ENCODE measurements at places on chromosomes 3 and 15.

DNA sequence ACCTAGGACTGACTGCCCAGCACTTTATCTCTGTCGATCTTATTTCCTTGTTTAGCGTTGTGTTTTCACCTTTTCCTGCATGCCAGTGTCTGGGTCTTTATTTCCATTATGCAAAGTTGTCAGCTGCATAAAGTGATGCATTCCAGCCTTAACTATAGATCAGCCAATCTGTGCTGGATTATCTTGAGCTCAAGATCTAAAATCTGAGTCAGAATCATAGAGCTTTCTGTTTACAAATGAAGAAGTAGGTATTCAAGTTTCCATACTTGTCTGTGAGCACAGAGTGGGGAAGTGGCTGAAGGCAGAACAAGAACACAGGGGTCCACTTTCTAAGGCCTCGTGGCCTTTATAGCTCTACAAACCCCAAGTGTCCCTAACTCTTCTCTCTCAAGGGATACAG, 82.4 kb upstream of the PLCL2 start:
- H3K4me3 ChIP-seq, result no peak overlapping the region
- H3K36me3 ChIP-seq, result no peaks in the 10 kb centered on the region
- H3K27ac ChIP-seq, result peak overlapping the region; percentile 32
- peaks cover 25% of the 10 kb centered on the region for H3K4me1 ChIP-seq
- DNase-seq, result no peak

DNA sequence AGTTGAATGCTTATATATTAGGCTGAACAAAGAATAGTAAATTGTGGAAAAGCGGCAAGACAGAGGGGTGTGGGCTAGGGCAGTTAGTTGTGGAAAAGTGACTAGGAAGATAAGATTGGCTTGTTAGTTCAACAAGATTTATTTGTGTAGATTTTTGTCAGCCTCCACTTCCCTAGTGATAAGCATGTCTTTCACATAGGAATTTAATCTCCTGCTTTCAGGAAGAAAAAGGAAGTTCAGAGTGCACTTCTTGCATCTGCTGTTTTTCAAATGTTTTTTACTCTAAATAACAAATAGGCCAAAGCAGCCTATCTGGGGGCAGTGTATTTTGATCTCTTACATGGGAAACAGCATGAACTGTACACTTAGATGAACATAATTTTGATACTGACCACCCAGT, 919.9 kb downstream of the NAALADL2 start:
- H3K4me3 ChIP-seq, result no peak overlapping the region
- H3K36me3 ChIP-seq, result no peaks in the 10 kb centered on the region
- H3K27me3 ChIP-seq, result no peaks in the 10 kb centered on the region

DNA sequence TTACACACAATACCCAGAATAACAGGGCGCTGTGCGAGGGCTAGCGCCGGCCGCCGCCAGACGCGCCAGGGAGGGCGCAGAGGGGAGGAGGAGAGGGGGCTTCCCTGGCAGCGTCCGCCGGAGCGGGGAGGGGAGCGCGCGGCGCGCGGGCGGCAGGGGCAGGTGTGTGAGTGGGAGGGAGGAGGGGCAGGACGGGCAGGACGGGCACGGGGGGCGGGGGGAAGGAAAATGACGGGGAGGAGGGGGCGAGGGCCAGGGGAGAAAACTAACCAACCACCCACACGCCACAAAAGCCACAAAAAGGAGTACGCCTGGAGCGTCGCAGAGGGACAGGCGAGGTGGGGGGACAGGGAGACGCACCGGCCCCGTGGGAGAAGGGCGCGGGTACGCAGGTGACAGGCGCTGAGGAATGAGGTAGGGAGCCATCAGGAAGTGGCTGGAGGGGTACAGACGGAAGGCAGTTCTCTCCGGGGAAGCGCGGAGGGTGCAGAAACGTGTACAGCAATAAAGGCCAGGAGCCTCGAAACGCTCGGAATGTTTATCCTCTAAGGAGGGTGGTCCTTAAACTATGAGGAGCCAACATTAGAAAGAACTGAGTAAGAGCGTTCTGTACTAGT, 610 bp upstream of the SATB1 start:
- H3K4me3 ChIP-seq, result peak overlapping the region; percentile 97
- H3K27ac ChIP-seq, result peak overlapping the region; percentile 99
- DNase-seq, result peak; percentile 39
- H3K36me3 ChIP-seq, result peaks cover 28% of the 10 kb centered on the region

DNA sequence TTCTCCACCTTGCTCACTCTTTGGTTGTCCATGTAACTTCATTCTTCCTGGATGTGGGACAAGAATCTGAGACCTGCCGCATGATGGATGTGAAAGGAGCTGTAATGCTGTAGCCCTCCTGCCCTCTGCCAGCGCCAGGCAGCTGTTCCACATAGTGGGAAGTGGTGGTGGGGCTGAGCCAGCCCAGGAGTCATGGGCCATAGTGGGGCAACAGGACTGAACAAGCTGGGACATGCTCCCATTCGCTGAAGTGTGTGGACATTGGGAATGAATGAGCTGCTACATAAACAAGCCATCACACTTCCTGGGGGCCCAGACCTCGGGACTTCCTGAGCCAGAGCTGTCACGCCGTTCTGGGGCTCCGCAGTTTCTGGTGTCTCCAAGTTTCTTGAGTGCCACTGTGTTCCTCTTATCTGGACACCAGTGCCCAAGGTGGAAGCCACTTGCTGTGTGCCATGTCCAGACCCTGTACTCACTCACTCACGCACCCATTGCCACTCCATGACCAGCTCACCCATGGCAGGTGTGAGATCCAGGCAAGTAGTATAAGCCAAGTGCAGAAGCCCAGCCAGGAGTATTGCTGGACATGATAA, 624.3 kb upstream of the EPHA6 start:
- H3K4me1 ChIP-seq, result no peaks in the 10 kb centered on the region
- no peak overlapping the region for H3K27ac ChIP-seq
- no peaks in the 10 kb centered on the region for H3K36me3 ChIP-seq

- no peak for DNase-seq
- no peak overlapping the region for H3K4me3 ChIP-seq
- no peak overlapping the region for H3K27ac ChIP-seq
- no peaks in the 10 kb centered on the region for H3K4me1 ChIP-seq
- no peaks in the 10 kb centered on the region for H3K36me3 ChIP-seq
These were observed 129.1 kb upstream of the SEMA6D start for GRCh38 chr15:47587940-47588802.

DNA sequence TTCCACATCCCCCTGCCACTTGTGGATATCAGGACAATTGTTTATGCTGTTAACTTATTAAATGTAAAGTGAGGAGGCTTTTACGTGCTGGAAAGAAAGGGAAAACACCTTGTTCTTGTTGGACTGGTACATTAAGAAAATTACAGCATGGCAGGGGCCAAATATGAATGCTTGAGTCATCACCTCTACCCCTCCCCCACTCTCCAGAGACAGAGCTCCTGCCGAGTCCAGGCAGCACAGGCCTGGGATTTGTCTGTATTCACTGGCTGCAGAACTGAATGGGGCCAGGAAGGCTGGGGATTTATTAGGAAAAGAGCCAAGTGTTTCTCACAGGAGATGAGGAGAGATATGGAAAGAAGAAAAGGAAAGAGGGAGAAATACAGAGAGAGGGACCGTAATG, 308.9 kb downstream of the EPHB1 start:
- H3K36me3 ChIP-seq, result no peaks in the 10 kb centered on the region
- H3K4me3 ChIP-seq, result no peak overlapping the region
- no peak for DNase-seq
- H3K27me3 ChIP-seq, result no peaks in the 10 kb centered on the region
- H3K4me1 ChIP-seq, result no peaks in the 10 kb centered on the region
- H3K27ac ChIP-seq, result no peak overlapping the region

DNA sequence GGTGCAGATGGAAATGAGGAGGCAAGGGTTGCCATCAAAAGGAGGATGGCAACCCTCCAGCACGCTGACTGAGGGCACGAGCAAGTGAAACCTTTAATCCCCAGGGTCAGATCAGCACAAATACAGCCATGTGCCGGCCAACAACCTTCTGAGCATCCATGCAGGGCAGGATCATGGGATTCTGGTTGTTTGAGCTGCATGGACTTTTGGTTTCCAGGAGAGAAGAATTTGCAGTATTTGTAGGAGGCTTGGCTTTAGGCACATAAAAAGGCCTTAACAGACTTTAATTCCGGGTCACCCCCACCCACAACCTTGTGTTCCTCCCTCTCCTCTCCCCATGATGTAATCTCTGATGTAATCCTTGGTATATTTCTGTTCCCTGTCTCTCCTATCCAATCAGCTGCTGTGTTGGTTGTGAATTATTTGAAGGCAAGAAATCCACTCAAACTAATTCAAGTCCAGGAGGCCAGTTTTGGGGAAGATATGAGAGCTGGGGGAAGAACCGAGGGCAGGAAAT, 254.3 kb downstream of the SHQ1 start:
- H3K4me1 ChIP-seq, result no peaks in the 10 kb centered on the region
- H3K4me3 ChIP-seq, result no peak overlapping the region
- DNase-seq, result no peak

- no peak for DNase-seq
- H3K27me3 ChIP-seq, result no peaks in the 10 kb centered on the region
These were observed 136.5 kb downstream of the ALCAM start for GRCh38 chr3:105503191-105503593.

GRCh38 chr3:52281981-52282801, 3.7 kb upstream of the WDR82 start:
- DNase-seq, result peak; percentile 42
- H3K27ac ChIP-seq, result peak overlapping the region; percentile 81

DNA sequence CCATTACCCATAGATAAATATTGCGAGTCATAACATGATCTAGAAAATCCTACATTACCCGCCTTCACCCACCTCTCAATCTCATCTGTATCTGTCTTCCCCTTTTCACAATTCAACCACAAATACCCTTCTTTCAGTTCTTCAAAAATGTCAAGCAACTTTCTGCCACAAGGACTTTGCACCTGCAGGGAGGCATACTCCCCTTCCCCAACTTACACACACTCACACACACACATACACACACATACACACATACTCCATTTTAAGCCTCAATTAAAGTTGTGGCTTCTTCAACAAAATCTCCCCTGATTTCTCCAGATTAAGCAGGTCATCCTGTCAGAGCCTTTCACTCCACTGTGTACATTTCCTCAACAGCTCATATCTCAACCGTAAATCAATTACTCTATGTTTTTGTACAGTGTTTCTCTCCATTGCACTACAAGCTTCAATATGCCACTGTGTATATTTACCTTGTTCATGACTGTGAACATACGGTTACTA, 33.1 kb upstream of the CCDC50 start:
- H3K27ac ChIP-seq, result no peak overlapping the region
- no peaks in the 10 kb centered on the region for H3K4me1 ChIP-seq
- H3K4me3 ChIP-seq, result no peak overlapping the region
- no peaks in the 10 kb centered on the region for H3K36me3 ChIP-seq
- no peaks in the 10 kb centered on the region for H3K27me3 ChIP-seq
- no peak for DNase-seq

- peaks cover 37% of the 10 kb centered on the region for H3K27me3 ChIP-seq
- H3K4me3 ChIP-seq, result peak overlapping the region; percentile 37
- H3K27ac ChIP-seq, result peak overlapping the region; percentile 10
- peaks cover 5% of the 10 kb centered on the region for H3K36me3 ChIP-seq
- H3K4me1 ChIP-seq, result peaks cover 15% of the 10 kb centered on the region
These were observed 14.8 kb upstream of the DIPK2A start for GRCh38 chr3:143956838-143957237.

- no peak for DNase-seq
- no peak overlapping the region for H3K27ac ChIP-seq
- no peak overlapping the region for H3K4me3 ChIP-seq
- H3K36me3 ChIP-seq, result no peaks in the 10 kb centered on the region
- no peaks in the 10 kb centered on the region for H3K4me1 ChIP-seq
These were observed 62.3 kb upstream of the PLSCR4 start for GRCh38 chr3:146313031-146313745.

DNA sequence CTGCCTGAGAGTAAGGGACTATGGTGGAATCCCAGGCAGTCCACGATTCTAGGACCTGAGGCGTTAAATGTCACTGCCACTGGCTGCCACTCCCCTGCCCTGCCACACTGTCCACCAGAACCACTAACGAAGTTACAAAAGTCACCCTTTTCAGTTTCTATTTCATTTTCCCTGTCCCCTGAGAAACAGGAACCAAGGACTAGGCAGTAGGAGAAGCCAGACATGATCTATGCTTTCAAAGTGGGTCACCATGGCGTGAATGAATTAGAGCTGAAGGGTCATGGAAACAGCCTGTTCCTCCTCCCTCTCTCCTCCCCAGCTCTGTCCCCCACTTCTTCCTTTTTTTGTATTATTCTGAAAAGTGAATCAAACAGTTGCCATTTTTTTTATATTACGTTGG, 9.1 kb upstream of the ADPRH start:
- H3K4me1 ChIP-seq, result no peaks in the 10 kb centered on the region
- DNase-seq, result no peak
- no peak overlapping the region for H3K27ac ChIP-seq

GRCh38 chr3:10173926-10174435, 9.3 kb downstream of the IRAK2 start:
- peaks cover 5% of the 10 kb centered on the region for H3K36me3 ChIP-seq
- no peaks in the 10 kb centered on the region for H3K27me3 ChIP-seq
- no peak overlapping the region for H3K4me3 ChIP-seq
- H3K27ac ChIP-seq, result no peak overlapping the region
- no peak for DNase-seq

DNA sequence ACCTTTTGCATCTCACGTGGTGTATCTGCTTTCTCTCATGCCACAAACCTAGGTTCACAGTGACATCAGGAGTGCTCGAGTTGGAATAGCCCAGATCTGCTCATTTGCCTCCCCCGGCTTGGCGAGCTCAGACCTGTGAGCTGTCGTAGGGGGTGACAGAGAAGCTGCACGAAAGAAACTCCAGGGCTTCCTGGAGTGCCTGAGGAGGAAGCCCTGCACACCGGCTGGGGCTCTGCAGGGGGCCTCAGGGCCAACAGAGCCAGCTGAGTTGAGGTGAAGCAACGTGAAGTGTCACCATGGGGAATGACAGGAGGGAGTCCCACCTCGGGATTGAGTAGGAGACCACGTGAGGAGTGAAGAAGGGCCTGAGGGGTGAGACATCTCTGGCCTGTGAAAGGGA, 62.5 kb downstream of the RPN1 start:
- peaks cover 3% of the 10 kb centered on the region for H3K36me3 ChIP-seq
- no peaks in the 10 kb centered on the region for H3K4me1 ChIP-seq
- no peak overlapping the region for H3K4me3 ChIP-seq
- H3K27me3 ChIP-seq, result peaks cover 20% of the 10 kb centered on the region
- no peak for DNase-seq

- peak overlapping the region; percentile 97 for H3K27ac ChIP-seq
- no peaks in the 10 kb centered on the region for H3K27me3 ChIP-seq
- H3K4me1 ChIP-seq, result peaks cover 51% of the 10 kb centered on the region
- H3K36me3 ChIP-seq, result peaks cover 14% of the 10 kb centered on the region
- DNase-seq, result no peak
These were observed 1.1 kb upstream of the PARP15 start for GRCh38 chr3:122576174-122576940.

DNA sequence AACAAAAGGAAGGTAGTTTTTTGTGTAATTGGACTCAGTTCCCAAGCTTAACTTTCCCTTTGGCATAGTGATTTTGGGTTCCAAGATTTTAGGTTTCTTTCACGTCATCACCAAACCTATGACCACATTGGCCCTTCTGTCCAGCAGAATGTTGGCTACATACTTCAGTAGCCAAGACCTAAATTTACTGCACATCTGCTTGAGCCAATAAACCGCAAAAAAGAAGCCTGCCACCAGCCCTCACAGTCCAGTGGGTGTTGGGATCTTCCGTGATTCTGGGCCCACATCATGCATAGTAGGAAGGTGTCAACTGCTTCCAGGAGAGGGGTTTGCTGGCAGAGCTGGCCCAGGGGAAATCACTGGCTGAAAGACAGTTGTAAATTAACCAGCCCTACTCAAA, 57.6 kb upstream of the LIPC start:
- H3K27ac ChIP-seq, result no peak overlapping the region
- DNase-seq, result no peak
- H3K4me1 ChIP-seq, result peaks cover 4% of the 10 kb centered on the region
- H3K27me3 ChIP-seq, result no peaks in the 10 kb centered on the region
- H3K36me3 ChIP-seq, result peaks cover 3% of the 10 kb centered on the region
- no peak overlapping the region for H3K4me3 ChIP-seq

GRCh38 chr15:67018026-67018425, 47.4 kb upstream of the SMAD3 start:
- H3K27me3 ChIP-seq, result no peaks in the 10 kb centered on the region
- no peak overlapping the region for H3K4me3 ChIP-seq
- H3K27ac ChIP-seq, result peak overlapping the region; percentile 22
- H3K4me1 ChIP-seq, result peaks cover 4% of the 10 kb centered on the region

Measured in central memory CD8-positive, alpha-beta T cell (primary cell).